CD4-positive, alpha-beta T cell (primary cell): ENCODE measurements at places on chromosomes 11 and 22. TPM values are rescaled to one million over a fixed set of nuclear protein-coding genes. Genes with fewer than 3 reads are reported as not detected.

- DNase-seq: no peak
These were observed 79.8 kb downstream of the C11orf58 start for GRCh38 chr11:16818284-16818683.

- DNase-seq: no peak
These were observed 10.1 kb downstream of the CCS start for GRCh38 chr11:66603072-66603471.

DNA sequence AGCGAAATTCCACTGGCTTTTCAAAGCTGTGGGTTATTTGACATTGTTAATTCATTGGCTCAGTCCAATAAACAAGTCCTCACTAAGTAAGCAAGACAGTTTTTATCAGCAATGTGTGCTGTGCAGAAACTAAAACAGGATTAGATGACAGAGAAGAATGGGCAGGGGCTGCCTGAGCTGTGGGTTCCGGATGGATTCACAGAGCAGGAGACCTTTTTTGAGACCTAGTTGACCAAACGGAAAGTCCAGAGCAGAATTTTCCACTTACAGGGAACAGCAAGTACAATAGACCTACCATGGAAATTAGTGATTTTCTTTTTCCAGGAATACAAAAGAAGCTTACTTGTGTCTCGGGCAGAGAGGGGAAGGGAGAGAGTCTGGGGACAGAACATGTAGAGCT lies 5.2 kb upstream of the KDM4F start:
- no peak for DNase-seq

DNA sequence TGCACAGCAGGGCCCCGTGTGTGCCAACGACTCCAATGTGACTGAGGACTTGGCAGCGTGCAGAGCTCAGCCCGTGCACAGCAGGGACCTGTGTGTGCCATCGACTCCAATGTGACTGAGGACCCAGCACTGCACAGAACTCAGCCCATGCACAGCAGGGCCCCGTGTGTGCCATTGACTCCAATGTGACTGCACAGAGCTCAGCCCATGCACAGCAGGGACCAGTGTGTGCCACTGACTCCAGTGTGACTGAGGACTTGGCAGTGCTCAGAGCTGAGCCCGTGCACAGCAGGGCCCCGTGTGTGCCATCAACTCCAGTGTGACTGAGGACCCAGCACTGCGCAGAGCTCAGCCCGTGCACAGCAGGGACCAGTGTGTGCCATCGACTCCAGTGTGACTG lies 347.8 kb upstream of the B3GAT1 start:
- no peak for DNase-seq

ZNF215 gene
- 0.87 TPM for total RNA-seq
